ENCODE measurements at places on chromosomes 16 and 17.

DNA sequence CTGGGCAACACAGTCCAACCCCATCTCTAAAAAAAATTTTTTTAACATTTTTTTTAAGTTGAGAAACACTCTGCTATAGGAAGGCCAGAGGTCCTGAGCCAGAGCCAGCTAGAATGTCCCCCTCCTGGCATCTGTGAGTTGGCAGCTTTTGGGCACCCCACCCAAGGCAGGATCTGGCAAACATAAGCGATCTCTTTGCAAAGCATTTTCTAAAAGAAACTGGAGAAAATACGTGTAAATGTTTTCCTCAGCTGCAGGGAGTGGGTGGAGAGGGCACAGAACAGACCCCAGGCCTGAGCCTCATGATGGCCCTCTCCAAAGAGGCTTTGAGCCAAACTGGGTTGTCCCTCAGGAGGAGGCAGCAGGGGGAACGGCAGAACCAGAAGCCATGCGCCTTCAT is 11.7 kb downstream of the CAVIN1 start:
- no peak for DNase-seq

DNA sequence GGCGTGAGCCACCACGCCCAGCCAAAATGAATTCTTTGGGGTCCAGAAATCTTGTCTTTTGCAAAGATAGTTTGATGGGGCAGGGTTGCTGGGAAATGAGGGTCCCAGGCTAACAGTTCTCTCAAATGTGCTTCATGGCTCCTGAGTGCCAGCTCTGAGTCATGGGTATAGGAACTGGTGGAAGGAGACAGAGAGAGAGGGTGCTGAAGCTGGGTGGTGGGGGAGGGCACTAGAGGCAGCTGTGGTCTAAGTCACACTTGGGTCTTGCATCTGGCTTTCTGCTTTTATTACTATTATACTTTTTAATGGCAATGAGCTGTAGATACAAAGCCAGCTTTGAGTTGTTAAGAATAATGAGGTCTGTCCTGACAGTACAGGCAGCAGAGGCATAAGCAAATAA is 54.6 kb downstream of the PRKCA start:
- peak; percentile 16 for DNase-seq

DNA sequence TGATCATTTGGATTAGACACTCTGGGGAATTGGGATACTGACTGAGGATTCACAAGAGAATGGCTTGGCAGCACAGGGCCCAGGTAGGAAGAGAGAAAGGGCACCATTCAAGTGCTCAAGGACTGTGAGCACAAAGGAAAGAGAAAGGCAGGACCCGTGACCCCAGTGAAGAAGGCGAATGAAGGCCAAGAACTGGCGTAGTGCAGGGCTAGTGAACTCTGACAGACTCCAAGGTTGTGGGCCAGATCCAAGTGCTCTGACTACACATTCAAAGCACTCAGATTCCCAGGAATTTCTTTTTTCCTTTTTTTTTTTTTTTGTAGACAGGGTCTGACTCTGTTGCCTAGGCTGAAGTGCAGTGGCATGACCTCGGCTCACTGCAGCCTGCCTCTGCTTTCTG is 5.0 kb downstream of the GTF3C1 start:
- no peak for DNase-seq

GRCh38 chr17:82959990-82960418 is 119.4 kb upstream of the METRNL start:
- no peak for DNase-seq

DNA sequence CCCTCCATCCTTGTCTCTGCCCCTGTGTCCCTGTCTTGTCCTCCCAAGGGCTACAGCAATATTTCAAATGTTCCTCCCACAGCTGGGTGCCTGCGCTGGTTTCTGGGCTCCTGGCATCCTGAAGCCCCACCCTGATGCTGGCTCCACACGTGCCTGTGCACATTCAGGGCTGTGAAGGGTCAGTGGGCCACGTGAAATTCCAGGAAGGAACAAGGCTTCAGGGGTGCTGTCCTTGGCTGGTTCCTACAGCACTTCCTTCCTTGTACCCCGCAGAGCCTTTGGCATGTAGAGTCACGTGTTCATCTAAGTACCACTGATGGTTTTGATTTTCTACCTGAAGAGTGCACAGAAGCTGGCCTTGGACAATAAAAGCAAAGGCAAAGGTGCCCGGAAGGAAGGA is 57.7 kb upstream of the NLK start:
- no peak for DNase-seq
